ENCODE measurements at places on chromosomes 6 and 20.

GRCh38 chr20:38219006-38219950 lies 41.3 kb downstream of the KIAA1755 start:
- no peak for DNase-seq

- DNase-seq = no peak
Observed at GRCh38 chr6:42135722-42136121, 6.7 kb downstream of the C6orf132 start.

DNA sequence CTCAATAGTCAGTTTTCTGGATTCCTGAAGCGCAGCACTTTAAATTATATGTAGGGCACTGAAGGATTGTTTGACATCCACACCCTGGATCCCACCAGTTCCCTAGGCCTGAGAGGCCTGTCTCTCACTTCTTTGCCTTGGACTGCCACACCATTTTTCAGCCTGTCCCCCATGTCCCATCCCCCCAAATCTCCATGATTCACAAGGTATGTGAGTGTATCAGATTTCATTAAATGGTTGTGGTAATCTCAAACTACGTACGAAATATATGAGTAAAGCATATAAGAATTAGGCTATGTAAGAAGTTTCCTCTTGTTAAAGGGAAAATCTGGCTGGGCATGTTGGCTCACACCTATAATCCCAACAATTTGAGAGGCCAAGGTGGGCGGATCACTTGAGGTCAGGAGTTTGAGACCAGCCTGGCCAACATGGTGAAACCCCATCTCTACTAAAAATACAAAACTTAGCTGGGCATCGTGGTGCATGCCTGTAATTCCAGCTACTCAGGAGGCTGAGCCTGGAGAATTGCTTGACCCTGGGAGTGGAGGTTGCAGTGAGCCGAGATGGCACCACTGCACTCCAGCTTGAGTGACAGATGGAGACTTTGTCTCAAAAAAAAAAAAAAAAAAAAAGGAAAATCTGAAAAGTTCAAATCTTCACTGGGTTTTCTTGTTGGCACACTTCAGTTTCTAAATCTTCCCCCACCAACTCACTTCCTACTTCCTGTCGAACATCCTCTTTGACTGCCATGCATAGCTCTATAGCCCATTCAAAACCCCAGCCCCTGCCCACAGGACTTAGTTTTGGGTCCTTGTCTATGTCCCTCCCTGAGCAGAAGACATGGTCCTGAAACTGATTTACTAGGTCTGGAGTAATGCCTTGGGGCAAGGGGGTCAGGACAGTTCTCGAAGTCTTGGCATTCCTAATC lies 97.3 kb upstream of the SHLD1 start:
- DNase-seq = no peak

GRCh38 chr6:18536591-18537055 lies 149.5 kb downstream of the RNF144B start:
- DNase-seq = peak; percentile 58

DNA sequence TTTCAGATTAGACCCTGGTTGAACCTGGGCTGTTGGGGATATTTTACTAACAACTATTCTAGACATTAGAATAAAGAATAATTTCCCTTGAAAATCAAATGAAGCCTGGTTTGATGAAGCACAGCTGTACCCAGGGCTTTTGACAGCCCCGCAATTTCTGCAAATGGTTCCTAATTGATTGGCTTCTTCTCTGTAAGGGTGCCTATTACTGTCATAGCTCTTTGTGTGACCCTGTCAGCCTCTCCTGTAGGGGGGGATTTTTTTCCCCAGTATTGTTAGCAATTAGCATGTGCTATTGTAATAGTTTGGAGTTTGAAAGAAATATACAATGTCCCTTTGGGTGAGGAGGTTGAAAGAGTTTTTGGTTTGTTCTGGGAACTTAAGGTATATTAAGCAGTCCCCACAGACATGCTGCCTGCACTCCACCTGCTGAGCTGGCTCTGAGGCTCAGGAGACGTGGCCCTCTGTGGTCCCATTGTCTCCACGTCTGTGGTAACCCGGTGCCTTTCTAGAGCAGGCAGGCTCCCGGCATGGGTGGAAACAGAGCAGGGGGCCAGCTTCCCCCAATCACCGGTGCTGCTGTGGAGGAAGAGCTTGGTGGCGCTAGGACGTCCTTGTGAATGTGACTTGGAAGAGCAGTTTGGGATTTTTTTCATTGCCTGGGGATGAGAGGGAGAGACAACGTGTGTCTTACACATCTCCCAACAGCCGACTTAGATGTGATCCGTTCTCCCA lies 47.3 kb upstream of the CLDN20 start:
- no peak for DNase-seq

DNA sequence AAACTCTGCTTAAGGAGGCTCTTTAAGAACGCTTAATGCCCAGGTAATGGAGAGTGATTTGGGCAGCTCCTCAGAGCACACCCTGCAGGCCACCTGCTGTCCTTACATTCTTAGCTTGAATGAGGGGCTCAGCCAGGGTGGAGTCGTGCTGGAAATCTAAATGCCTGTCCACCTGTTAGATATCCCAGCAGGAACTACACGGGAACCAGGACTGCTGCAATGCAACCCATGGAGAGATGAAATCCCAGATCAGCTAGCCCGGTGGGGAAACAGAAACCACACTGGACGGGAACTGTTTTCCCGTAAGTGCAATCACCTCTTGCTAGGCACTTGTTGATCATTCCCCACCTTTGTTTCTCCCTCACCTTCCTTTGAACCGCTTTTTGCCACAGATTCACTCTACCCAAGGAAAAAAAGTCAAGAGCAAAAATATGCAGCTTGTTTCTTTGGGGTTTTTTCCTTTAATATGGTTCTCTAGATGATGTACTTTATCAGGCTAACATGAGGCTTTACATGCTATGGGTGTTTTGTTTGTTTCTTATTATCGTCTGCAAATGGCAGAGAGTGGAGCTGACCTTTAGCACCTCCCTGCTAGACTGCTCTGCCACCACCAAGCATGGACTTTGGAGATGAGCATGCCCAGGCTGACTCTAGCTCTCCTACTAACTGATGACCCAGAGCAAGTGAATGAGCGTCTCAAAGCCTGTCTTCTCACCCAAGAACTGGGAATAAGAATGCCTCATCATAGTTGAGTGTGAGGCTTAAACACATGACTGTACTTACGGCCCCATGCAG lies 125.9 kb upstream of the TNFAIP3 start:
- no peak for DNase-seq

DNA sequence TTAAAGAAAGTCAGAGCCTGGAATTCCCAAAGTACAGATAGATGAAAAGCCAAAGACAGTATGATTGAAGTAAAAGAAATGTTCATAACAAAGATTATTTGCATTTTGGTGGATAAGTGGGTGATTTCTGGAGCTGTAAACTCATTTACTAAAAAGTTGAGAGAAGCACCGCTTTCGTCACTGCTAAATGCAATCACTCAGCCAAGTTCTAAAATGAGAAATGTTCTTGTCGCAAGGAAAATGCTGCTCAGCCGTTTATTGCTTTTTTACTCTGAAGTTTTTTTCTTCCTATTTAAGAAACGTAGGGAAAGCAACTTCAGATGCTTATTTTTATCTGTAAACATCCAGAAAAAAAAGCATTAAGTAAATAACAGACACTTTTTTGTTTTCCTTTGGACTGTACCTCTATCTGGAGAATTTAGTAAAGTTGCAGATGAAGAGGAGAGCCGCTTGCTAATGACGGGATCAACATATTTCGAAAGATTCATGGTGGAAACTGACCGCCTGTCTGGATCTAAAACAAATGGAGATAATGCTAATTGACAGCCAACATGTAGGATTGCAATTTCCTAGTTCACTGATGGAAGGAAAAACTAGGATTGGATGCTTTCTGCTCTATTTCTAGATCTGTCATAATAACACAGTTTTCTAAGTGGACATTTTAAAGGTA lies 93.8 kb upstream of the BCLAF1 start:
- DNase-seq = no peak

GRCh38 chr20:3146732-3147341 lies 12.8 kb downstream of the FASTKD5 start:
- no peak for DNase-seq

DNA sequence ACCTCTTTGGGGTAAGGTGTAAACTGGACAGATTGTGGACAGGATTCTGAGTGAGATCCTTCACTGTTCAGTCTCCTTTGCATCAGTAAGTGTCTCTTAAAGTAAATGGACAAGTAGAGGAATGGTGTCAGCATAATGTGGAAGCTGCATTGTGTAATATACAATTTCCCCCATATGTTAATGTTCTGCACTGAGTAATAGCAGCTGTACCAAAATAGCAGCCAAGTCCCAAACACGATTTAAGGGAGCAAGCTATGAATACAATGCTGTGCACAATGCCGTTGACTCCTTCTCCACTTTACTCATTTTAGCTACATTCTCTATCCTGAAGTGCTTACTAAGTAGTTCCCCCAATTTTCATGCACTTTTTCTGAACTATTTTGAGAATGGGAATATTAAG lies 21.1 kb upstream of the TRIM26 start:
- no peak for DNase-seq

DNA sequence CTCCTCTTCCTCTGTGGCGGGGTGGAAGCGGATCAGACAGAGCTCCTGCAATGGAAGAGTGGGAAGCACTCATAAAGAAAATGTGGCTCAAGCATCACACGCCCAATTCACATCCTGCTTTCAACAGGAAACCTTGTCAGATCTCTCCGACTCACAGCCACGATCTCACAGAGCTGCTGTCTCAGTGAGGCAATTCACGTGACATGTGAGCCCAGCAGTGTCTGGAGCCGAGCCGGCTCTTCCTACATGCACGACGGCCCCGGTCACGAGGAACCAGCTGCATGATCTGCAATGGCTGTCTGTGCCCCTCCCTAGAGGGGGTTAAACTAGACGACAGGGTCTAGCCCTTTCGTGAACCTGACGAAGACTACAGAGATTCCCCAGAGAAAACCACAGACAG lies 29.5 kb upstream of the TCFL5 start:
- DNase-seq = no peak

- no peak for DNase-seq
Observed at GRCh38 chr6:117265410-117266256, at the start of gene VGLL2. VGLL2 (plus strand) TSS chr6:117265558; CDS start chr6:117265764, 206 bp downstream.

DNA sequence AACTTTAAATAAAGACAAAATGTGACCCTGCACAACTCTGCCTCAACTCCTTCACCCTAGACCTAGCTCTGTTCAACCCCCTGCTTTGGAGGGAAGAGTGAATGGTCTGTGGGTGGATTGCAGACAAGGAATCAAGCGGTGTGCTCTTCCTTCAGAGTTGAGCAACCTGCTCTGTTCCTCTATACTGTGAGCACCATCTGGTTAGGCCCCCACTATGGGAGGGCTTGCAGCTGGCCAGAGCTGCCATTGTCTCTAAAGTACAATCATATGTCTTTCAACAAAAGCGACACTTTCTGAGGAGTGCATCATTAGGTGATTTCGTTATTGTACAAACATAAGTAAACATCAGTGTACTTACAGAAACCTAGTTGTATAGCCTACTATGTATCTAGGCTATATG lies 406.1 kb upstream of the MARCKS start:
- no peak for DNase-seq

DNA sequence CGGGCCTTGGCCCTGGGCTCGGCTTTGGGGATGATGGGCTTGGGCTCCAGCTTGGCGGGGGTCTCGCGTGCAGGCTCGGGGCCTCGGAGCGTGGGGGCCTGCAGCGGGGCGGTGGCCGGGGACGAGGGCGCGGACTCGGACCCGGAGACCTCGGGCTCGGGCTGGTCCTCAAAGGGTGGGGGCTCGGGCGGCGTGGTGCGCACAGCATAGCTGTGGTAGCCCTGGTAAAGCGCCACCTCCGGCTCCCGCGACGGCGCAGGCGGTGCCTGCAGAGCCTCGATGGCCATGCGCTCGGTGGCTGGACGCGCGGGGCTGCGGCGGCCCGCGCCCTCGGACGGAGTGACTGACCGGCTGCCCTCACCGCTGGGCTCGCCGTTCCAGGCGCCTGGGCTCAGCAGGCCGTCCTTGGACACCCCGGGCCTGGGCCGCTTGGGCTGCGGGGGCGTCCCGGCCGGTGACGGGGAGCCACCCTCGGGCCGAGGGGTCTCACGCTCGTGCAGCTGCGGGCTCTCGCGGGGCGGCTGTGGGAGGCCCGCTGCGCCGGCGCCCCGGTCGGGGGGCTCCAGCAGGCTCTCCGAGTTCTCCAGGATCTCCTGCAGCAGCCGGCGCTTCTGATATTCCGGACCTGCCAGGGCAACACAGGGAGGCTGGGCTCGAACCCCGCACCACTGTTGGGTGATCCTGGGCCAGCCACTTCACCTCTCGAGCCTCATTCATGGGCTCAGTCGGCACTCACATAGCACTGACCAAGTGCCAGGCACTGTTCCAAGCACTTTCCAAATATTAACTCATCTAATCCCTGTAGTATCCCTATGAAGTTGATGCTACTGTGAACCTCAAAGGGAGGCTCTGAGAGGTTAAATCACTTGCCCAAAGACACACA lies 71.0 kb downstream of the JPH2 start:
- no peak for DNase-seq

DNA sequence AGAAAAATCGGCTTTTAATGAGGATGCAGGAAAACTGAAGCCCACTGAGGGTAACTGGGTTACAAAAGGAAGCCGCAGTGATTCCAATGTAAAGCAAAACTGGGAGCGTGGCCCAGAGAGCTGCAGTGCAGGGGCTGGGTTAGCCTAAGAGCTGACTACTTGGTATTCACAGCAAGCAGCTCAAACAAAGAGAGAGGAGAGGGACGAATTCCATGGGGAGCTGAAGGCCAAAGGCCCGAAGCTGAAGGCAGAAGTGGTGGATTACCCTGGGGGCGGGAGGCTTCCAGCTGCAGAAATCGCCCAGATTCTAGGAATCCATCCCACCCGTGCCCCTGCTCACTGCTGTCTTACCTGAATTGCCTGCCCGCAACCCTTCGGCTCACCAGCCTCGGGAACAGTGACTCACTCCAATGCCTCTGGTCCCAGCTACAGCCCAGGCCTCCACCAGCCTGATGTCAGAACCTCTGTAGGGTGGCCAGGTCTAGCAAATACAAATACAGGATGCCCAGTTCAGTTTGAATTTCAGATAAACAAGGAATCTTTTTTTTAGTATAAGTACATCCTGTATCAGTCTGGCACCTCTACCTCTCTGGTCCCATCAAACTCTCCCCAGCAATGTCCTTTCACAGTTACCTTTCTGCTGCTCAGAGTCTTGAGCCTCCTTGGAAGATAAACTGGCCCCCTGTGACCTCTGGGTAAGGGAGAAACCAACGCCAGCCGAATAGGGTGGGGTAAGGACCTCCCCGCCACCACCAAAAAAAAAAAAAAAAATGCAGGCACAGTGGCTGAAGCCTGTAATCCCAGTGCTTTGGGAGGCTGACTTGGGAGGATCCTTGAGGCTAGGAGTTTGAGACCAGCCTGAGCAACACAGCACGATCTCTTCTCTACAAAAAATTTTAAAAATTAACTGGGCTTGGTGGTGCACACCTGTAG lies 14.6 kb upstream of the ZMYND8 start:
- no peak for DNase-seq
